Occipital lobe (tissue), 3 donors: ENCODE measurements at places on chromosomes 4 and X.

GRCh38 chr4:12957108-12957507, 527.0 kb downstream of the RAB28 start:
- DNase-seq, result no peak

DNA sequence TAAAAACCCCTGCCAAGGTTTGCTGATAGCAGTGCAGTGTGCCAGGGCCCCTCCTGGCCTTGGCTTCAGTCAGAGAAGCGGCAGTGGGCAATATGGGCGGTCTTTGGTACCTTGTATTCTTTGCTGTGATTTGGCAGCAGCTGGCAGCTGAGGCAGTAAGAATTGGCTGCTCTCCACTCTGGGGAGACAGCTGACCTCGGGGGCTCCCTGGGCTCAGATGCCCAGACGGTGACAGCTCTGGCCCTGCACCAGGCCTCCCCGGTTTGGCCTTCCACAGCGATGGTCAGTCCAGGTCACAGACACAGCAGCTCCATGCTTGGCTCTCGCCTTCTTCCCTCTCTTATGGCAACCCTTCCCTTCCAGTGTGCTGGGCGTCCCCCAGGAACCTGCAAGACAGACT, 330.9 kb downstream of the BCOR start:
- DNase-seq, result no peak

DNA sequence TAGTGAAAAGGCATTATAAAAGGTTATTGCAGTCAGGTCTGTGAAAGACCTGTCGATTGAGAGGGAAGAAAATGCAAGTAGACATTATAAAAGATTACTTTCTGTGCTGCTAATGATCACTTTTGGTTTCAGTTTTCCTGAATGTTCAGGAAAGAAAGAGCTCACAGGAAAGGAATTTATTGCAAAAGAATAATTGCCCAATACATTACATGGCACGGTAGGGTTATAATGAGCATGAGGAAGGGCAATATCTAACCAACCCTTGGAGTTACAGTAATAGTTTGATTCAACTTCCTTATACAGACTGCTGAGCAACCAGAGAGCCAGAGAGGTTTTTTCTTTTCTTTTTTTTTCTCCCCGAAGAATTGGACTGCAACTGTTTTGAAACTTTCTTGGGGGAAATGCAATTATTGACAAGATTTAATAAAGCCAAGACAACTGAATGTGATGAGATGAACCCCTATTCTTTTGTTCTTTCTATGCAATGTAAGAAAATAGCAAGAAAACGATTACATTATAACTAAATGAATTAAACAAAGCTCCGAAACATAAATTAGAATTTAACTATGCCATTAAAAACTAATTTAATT, 247.0 kb downstream of the C4orf33 start:
- DNase-seq, result no peak

- DNase-seq, result no peak
Measured at GRCh38 chr4:76174216-76174615, 26.0 kb upstream of the NUP54 start.

- no peak for DNase-seq
Measured at GRCh38 chr4:94650134-94650495, 107.6 kb upstream of the BMPR1B start.

- no peak for DNase-seq
Measured at GRCh38 chr4:164402554-164402953, 351.4 kb upstream of the SMIM31 start.

DNA sequence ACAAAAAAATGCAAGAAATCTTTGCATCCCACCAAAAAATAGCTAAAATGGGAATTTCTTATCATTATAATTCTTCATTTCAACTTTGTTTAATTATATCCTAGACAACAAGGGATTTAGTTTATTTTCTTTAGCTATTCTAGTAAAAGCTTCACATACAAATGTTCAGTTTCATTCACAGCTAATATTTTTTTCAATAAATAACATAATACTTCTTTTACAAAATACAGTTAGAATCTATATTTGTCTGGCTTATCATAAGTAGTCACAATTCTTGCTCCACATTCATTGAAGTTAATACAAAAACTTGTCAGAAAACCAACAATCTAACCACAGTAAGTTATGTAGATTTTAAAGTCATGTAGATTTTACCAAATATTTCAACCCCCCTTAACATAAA, 414.4 kb downstream of the FAT4 start:
- no peak for DNase-seq

DNA sequence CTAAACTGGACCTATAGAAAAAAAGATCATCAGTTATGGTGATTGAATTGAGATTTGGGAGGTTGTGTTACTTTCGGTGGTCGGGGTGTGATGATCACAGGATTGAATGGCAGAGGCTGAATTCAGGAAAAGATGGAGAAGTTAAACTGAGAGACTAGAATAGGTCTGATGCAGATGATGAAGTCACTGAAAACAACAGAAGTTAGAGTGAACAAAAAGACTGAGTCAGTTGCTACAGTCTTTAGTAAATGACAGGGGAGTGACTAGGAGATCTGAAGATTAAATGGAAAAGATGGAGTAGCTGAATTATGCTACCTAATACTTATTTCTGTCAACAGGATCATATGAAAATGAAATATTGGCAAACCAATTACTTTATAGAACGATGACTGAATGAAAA, 163.2 kb downstream of the RPA4 start:
- no peak for DNase-seq

DNA sequence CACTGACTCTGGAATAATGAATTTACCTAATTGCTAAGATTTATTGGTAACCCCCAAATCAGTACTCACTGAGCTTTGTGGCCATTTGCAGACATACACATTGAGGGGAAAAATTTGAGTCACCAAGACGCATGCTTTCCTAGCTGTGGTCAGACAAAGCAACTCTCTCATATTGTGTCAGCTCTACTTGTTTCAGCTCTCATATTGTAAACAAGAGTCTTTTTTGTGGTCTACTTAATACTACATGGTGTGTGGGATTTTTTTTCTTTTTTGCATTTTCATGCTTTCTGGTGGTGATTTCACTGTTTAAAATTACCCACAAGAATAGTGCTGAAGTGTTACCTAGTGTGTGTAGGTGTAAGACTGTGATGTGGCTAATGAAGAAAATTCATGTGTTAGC, 428.2 kb upstream of the GALNT7 start:
- DNase-seq, result no peak

DNA sequence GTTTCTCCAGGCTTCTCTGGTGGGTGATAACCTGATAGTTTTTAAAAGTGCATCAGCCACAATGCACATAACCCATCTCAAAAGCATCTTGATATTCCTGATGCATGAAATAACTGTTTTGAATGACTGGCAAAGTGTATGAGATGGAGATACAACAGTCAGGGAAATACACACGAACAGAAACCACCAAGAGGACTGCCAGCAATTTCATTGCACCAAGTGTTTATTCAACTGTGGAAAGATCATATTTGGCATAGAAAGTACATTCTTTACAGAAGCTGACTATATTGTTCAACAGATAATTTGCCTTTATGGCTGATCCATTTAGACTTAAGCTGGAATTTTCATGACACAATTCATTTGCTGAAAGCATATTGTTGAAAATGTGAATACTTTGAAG, 139.5 kb downstream of the SLIT2 start:
- no peak for DNase-seq

DNA sequence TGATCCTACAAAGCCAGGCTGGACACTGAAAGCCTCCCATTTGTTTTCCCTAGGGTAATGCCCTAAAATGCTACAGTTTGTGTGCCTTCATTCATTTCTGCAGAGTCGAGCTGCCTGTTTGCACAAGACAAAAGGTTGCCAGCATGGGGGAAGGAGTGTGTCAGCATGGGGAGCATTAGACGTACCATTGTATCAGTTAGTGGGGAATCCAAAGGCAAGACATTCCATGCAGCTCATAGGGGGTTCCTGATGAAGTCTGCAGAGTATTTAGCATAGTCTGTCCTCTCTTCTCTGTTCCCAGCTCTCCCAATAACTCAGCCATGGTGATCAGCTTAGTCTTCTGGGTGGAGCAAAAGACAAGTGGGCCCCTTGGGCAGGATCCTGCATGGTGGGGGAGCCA, 276.9 kb upstream of the PCDH7 start:
- no peak for DNase-seq
